ENCODE measurements at places on chromosomes 12 and 14.

DNA sequence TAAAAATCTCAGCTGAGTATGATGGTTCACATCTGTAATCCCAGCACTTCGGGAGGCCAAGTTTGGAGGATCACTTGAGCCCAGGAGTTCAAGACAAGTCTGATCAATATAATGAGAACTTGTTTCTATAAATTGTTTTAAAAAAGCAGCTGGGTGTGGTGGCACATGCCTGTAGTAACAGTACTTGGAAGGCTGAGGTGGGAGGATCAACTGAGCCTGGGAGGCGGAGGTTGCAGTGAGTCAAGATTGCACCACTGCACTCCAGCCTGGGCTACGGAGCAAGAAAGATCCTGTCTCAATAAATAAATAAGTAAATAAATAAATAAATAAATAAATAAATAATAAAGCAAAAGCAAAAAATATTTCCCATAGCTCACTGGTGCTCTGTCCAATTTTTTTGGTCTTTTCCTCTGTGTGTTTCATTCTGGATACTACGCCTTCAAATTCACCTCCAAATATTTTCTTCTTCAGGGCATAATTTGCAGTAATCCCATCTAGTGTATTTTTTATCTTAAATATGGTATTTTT lies 32.7 kb upstream of the SNX6 start:
- no peak for DNase-seq

GRCh38 chr12:62044450-62045135 lies 215.6 kb upstream of the USP15 start:
- DNase-seq = no peak

DNA sequence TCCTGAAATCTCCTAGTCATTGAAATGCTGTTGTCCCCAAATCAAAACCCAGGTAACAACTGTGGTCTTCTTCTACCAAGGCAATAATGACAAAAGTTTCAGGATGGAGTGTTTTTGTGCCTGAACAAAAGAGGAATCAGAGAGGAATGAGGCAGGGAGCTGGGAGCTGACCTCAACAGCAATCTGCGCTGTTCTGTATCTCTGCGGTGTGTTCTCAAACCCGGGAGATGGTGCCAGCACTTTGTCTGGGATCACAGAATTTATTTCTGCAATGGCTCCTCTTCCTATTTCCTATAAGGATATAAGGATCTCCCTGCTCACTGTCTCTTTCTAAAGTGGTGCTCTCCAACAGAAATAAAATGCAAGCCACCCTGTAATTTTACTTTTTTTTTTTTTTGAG lies 449 bp upstream of the GLT8D2 start:
- DNase-seq = no peak

DNA sequence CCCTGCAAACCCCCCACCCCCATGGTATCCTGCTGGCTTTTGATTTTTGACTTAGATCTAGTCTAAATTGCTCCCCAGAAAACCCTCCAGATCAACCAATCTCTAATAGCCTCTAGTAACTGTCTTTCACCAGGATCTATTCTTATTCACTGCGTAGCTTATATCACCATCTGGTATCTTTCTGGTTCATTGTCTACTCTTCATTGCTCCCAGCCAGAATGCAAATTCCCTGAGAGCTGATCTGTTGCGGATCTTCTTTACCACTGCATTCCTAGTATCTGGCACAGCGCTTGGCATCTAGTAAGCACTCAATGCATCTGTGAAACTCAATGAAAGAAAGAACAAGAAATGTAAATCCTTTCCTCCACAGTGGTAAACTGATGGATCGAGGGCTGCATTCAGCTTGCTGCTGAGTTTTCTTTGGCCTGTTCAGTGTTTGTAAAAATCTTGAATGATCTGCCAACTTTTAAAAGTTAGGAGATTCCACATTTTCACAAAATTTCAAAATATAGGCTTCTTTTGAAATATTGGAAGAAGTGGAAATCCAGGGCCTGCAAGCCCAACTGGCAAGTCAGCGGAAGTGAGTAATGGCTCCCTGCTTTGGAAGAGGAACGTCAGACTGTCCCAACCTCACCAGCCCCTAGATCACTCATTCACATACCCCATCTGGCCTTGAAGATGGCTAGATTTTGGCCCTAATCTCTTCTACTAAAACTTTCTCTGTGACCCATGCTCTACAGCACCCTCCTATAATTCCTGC lies 274.2 kb downstream of the SSPN start:
- no peak for DNase-seq

- DNase-seq = no peak
Measured at GRCh38 chr12:92118826-92119536, 26.7 kb downstream of the BTG1 start.

DNA sequence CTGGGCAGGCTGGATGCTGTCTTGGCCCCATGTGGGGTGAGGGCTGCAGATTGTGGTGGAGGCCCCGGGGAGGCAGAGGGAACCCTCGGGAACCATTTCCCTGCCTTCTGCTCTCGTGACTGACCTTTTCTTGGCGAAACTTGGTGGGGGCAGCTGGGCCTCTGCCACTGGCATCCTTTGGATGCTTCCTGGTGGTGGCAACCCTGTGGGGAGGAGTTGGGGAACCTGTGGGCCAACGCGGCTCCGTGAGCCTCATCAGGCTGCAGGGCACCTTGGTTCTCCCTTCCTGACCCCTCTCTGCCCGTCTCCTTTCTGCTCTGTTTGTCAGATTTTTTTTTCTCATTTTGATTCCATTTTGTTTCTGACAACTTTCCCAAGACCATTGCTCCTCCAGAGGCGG lies 14.4 kb downstream of the TMEM121 start:
- DNase-seq = no peak

DNA sequence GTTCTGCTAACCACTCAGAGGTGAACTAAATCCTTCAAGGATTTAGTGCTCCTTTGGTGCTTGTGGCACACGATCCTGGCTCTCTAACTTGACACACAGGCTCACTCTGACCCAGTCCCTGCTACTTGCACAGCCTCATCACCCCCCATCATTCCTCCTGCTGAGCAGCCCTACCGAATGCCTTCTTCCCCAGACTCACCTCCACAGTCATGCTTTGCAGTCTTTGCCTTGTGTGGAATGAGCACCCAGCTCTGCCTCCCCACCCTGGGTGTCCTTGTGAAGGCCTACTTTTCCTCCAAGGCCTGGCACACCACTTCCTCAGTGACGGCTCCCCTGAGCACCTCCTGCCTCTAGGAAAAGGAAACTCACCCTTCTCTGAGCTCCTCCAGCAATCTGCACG lies 7.9 kb upstream of the TINF2 start:
- no peak for DNase-seq

GRCh38 chr12:27577688-27578087 lies 53.7 kb downstream of the PPFIBP1 start:
- DNase-seq = no peak

GRCh38 chr12:113299619-113300237 lies 35.2 kb downstream of the SLC8B1 start:
- DNase-seq = no peak

GRCh38 chr12:31230004-31230403 lies 95.9 kb downstream of the SINHCAF start:
- DNase-seq = no peak

- DNase-seq = no peak
Measured at GRCh38 chr12:93974252-93974651, 174.1 kb upstream of the PLXNC1 start.

DNA sequence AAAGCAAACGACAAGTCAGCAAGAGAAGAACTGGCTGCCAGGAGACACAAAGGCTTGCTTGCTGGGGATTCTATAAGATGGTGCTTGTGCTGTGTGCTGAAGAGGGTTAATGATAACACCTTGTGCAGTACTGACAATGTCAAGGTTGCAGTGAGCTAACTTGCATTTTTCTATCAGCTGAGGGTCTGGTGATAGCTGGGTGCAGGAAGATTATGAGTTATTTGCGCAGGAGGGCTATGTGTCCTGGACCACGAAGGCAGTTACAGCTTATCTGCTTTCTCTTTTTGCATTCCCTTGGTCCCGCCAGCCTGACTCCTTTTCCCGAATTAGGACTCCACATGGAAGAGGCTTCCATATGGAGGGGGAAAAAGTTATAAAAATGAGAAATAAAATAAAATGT lies 42.4 kb downstream of the R3HDM2 start:
- DNase-seq = no peak

DNA sequence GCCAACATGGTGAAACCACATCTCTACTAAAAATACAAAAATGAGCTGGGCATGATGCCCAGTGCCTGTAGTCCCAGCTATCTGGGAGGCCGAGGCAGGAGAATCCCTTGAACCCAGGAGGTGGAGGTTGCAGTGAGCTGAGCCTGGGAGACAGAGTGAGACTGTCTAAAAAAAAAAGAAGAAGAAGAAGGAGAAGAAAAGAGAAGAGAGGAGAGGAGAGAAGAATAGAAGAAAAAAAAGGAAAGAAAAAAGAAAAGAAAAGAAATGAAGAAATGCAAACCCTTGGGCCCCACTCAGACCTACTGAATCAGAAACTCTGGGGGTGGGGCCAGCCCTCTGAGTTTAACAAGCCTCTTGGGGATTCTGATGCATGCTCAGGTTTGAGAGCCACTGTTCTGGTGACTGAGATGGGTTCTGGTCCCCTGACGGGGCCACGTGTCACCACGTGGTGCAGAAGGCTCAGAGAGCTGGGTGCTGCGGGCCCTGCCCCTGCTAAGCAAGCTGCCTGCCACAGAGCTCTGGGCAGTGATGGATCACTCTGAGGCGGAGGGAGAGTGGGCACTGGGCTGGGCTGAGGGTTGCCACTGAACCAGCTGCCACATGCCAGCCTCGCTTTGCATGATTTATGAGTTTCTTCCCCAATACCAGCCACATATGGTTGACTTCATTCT lies 37.5 kb downstream of the ERH start:
- no peak for DNase-seq

DNA sequence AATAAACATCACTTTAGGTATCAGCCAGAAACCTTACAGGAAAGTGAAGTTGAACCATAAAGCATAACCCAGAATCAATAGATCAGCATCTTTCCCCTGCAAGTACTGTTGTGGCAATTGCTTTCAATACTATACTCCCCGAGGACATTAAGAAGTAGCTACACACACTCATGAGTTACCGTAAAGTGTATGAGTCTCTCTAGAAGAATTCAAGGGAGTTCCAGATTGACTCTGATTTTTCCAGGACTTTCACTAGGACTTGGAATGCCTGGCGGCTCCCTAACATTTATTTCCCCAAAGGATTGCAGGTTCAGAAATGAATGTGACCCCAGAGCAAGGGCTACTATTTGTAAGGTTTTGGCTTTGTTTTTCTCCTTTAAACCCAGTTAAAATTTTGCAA lies 465.4 kb upstream of the MDGA2 start:
- no peak for DNase-seq

- no peak for DNase-seq
Measured at GRCh38 chr12:53866727-53867126, 71.9 kb upstream of the HOXC13 start.

Data from CD4-positive, alpha-beta T cell treated with Interferon alpha-2 for 1 hour (primary cell).